ENCODE measurements at places on chromosomes 11 and 22. TPM values are rescaled to one million over a fixed set of nuclear protein-coding genes. Genes with fewer than 3 reads are reported as not detected.
A peak's percentile ranks its signal among the peaks of the same experiment; 100 is the strongest.

NDUFV1 gene
- 192 TPM for total RNA-seq

TRIM6 gene
- total RNA-seq = 1.7 TPM

SPTY2D1 gene
- total RNA-seq = 19.7 TPM

KRTAP5-7 gene
- not detected for total RNA-seq

CNTF gene
- total RNA-seq = 2.6 TPM

RFPL1 gene
- not detected for total RNA-seq

MYRF gene
- 0.17 TPM for total RNA-seq

STK33 gene
- 0.51 TPM for total RNA-seq

- DNase-seq = no peak
These were observed 3.0 kb upstream of the SCUBE2 start for GRCh38 chr11:9094420-9094819.

DNA sequence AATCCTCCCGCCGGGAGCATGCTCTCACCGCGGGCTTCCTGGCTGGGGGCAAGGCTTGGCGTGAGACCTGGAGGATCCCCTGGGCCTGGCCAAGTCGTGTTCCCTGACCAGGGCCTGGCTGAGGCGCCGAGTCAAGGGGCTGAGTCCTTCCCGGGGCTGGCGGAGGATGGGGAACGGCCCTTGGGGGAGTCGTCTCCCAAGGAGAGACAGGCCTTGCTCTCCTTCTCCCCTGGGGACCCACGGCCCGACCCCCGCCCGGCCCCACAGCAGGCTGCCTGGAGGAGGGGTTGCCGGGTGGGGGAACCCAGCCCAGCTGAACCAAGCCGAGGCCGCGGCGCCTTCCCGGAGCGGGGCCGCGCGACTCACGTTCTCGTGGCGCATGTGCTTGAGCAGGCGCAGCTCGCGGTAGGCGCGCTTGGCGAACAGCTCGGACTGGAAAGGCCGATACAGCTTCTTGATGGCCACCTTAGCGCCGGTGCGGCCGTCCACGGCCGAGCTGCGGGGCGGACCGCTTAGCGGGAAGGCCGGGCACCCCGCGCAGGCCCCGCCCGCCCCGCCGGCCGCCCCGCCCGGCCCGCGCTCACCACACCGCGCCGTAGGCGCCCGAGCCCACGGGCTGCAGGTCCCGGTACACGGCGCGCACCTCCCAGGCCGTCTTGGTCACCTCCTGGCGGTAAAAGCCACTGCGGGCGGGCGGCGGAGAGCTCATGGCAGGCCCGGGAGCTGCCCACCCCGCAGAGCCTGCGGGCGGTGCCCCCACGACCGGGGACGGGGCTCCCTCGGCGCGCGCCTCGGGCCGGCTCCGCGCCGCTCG lies 475 bp downstream of the MAPK12 start:
- DNase-seq = no peak

DNA sequence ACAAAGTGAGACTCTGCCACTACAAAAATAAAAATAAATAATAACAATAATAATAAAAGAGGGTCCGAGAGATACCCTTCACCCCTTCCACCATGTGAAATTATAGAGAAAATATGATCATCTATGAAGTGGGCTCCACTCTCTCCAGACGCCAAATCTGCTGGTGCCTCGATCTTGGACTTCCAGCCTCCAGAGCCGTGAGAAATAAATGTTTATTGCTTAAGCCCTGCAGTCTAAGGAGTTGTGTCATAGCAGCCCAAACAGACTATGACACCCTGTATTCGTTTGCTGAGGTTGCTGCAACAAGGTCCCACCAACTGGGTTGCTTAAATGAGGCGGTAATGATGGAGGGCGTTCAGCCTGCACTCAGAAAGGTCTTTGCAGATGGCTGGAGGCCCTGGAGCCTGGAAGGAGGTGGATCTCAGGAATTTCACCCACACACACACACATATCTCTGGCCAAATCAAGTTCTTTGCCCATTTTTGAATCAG lies 7.6 kb upstream of the SEPTIN5 start:
- no peak for DNase-seq

DNA sequence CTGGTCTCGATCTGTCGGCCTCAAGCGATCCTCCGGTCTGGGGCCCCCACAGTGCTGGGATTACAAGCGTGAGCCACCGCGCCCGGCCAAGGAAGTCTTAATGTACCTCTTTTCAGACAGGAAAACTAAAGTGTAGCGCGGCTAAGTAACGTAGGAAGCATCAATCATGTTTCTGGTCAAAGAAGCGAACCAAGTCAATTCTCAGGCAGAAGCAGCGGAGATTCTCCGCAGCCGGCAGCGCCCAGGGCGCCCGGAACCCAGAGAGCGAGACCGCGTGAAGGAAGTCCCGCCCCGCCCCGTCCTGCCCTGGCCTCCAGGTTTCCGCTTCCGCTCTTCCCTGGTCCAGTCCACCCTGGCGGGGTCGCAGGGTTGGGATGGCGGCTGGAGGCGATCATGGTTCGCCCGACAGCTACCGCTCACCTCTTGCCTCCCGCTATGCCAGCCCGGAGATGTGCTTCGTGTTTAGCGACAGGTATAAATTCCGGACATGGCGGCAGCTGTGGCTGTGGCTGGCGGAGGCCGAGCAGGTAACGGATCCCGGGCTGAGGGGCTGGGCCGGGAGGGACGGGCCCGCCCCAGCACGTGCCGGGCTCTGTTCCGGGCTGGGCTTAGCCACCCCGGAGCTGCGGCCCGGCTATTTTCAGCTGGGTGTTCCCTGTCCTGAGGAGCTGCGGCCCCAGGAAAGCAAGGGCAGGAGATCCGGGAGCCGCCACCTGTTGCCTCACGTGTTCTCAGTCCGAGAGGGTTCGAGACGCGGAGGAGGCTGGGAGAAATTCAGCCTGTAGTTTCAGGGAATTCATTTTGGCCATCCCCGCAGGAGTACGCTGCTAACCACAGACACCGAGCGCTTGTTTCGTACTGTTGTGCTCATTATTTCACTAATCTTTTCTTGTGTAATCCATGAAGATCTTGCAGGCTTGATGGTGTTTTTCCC lies at the start of gene ADSL:
Gene ADSL (plus strand): TSS at position 316 of the 934 bp plus-strand sequence. CDS start 59 bp downstream, at position 375.
- peak; percentile 84 for DNase-seq

GRCh38 chr11:90587896-90588295 lies 365.0 kb upstream of the CHORDC1 start:
- no peak for DNase-seq

GRCh38 chr22:41888627-41889200 lies 26.2 kb downstream of the SHISA8 start:
- DNase-seq = no peak

GRCh38 chr11:40190294-40190693 lies 1269.2 kb downstream of the LRRC4C start:
- DNase-seq = no peak

DNA sequence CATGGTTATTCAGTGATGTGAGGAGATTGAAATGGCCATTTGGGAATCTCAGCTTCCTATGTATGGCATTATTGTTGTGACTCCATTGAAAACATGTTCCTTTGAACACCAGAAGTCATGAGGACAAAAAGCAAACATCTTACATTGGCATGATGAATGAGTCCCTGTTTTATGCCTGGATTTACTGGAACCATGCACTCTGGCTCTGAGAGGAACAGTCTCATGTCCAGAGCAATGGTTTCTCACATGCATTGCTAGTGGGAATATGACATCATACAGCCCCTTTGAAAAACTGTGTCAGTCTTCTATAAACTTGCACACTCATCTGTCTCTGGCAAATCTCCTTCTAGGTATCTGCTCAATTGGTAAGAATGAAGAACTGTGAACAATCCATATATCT lies 3.4 kb upstream of the KDM4F start:
- DNase-seq = no peak

All from LHCN-M2 (cell line).